ENCODE measurements at places on chromosomes 1 and 21.

GRCh38 chr1:20354610-20355009 lies 63.9 kb downstream of the VWA5B1 start:
- no peak for DNase-seq

DNA sequence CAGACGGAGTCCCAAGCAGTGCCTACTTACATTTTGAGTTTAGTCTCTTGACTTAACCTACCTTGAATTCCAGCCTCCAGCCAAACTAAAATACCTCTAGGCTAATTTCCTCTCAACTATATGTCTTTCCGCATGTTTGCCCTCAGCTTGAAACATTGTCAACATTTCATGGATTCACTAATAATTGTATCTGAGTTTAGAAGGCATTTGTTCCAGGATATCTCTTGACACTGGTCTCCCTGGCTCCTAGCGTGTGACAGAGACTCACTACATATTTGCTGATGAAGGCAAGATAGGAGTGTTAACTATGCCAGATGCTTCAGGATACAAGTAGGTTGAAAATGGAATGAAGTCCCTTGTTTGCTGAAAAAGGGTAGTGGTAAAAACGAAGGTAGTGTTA lies 136.1 kb downstream of the GREM2 start:
- DNase-seq: no peak

DNA sequence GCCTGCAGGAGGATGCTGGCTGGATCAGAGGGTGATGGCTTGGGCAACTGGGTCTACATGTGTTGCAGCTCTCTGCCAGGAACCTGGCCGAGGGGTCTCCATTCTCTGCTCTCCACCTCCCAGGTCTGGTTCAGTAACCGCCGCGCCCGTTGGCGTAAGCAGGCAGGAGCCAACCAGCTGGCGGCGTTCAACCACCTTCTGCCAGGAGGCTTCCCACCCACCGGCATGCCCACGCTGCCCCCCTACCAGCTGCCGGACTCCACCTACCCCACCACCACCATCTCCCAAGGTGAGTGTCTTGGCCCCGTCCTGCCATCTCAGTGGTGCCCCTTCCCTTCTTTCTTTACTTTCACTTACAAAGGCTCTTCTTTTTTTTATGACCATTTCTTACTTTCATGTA lies 69.9 kb downstream of the PAX7 start:
- DNase-seq: no peak

GRCh38 chr1:47803815-47804501 lies 193.2 kb downstream of the TRABD2B start:
- DNase-seq: no peak

DNA sequence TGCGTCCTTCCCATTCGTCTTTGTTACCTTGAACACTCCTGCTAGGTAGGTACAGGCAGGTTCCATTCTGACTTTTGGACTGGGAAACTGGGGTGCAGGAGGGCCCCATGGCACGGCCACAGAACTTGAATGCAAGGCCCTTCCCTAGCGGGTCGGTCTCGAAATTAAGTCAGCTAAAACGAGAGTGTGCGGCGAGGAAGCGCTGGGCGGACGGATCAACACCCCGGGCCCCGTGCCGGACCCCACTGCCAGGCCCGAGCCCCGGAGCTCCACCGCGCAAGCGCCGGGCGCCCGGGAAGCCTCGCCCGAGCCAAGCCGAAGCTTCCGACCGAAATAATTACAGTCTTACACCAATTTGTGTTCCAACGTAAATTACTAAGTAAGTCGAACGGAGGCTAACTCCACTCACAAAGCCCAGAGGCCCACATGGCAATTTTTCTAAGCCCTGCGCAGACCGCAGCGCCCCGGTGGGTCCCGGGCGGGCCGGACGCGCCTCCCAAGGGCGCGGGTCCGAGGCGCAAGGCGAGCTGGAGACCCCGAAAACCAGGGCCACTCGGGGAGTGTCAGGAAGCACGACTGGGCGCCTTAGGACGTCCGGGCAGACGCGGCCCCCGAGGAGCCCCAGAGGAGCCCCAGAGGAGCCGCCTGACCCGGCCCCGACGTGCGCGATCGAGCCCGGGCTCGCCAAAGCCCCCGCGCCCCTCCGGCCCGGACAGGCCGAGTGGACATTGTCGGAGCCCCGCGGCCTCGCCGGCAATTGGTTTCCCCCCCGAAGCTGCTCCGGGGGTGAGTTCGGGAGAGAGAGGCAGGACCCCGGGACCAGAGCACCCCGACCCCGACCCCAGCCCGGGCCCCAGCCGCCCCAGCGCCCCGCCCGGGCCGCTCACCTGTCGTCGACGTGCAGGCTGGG lies 624 bp downstream of the RIPK4 start:
- no peak for DNase-seq

DNA sequence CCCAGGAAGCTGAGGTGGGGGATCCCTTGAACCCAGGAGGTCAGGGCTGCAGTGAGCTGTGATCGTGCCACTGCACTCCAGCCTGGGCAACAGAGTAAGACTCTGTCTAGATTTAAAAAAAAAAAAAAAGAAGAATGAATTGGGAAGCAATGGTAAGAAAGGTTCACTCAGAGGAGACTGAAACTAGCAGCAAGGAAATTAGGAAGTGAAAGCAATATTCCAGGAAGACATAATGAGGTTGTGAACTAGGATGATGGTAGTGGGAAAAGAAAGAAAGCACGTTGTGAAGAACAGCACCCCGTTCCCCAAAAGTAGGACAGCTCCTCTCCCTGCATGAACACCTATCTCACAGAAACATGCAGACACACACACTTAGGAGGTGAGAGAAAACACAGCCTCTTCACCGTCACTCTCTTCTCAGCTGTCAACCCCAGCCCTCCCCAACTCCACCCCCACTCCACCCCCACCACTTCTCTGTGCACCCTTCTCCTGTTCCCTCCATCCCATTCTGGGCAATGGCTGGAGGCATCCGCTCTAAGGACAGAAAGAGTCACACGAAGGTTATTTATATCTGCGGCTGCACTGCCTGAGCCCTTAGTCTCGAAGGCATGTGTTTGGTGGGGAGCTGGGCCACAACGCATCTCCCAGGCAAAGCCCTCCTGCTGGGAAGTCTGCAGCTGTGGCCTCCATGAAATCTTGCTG lies 101.8 kb upstream of the LPGAT1 start:
- DNase-seq: no peak

- no peak for DNase-seq
Measured at GRCh38 chr1:15137809-15138208, 15.7 kb upstream of the TMEM51 start.

DNA sequence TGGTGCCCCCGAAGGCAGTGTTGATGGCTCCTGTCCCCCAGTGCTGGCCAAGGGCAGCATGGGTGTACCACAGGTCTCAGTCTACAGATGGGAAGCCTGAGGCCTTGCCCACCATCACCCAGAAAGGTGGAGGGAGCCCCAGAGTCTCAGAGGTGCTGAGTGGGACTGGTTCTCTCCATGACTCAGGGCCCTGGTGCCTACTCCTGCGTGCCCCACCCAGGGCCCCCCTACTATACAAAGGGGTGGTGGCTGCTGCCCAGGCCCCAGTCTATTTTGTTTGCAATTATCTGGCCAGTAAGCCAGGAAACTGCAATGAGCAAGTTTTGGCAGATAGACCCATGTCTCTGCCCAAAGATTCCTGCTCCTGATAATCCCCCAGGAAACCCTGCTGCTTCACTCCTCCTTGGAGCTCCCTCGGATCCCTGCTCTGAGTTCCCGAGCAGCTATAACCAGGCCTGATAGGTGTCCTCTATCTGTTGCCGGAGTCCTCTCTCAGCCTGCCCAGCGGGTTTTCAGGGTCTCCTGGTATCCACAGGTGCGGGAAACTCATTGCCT lies 41.7 kb downstream of the EDN2 start:
- DNase-seq: no peak

GRCh38 chr1:109532365-109533136 lies 7.1 kb upstream of the GPR61 start:
- peak; percentile 77 for DNase-seq

GRCh38 chr1:1806890-1807289 lies 28.6 kb upstream of the NADK start:
- no peak for DNase-seq

GRCh38 chr1:10897981-10898728 lies 101.7 kb upstream of the CASZ1 start:
- no peak for DNase-seq

DNA sequence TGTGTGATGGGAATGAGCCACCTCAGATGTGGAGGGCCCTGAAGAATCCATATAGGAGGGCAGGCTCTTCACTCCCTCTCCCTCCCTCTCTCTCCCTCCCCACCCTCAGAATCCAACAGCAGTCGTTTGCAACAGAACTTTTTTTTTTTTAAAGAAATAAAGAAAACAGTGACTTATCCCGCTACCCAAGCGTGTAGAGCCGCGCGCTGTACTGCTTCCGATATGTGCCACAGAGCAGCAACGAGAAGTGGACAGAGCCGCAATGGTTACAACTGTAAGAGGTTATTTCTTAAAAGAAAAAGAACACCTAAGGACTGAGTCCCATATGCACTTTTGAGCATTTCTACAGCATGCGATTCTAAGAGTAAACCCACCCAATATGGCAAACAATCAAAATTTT lies 7.4 kb upstream of the NADK start:
- no peak for DNase-seq

GRCh38 chr1:225825078-225825477 lies 15.2 kb downstream of the EPHX1 start:
- DNase-seq: no peak

GRCh38 chr1:207698822-207699483 lies 52.9 kb upstream of the CD46 start:
- peak; percentile 75 for DNase-seq

GRCh38 chr1:47469390-47469759 lies 31.5 kb downstream of the FOXD2 start:
- no peak for DNase-seq

GRCh38 chr1:2311184-2312032 lies 79.9 kb downstream of the MORN1 start:
- DNase-seq: peak; percentile 55

DNA sequence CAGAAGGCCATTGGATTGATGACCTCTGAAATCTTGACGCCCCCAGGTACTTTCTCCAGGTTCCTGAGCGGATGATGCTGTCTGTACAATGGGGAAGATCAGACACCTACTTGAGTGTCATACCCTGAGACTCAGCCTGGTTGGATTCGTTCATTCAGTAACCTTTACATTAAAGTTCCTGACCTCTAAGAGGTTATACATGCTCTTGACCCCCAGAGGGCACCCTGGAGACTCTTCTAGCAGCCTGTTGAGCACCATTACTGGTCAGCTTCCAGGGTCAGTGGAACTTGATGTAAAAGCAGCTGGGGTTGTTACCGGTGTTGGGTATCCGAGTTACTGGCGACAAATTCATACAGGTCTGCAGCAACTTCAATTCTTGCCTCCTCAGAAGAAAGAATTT lies 114.3 kb upstream of the ZNF678 start:
- peak; percentile 72 for DNase-seq

DNA sequence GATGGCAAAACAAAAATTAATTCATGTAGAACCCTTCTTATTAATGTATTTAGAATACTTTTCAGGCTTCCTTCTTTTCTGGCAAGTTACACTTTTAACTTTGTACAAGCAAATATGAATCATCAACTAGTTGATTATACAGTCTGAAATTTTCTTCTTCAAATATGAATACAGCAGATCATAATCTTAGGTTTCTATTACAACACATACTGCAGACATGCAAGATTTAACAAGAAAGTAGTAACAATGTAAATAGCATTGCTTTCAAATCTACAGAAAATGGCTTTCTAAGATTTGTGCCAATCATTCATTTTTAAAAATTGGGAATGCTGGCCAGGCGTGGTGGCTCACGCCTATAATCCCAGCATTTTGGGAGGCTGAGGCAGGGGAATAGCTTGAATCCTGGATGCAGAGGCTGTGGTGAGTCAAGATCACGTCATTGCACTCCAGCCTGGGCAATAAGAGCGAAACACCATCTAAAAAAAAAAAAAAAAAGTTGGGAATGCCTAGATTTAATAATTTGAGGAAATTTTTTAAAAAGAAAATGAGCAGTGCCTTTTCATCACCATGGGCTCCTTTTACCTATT lies 68.4 kb upstream of the DPYD start:
- no peak for DNase-seq

- no peak for DNase-seq
Measured at GRCh38 chr1:202250982-202251381, 57.4 kb downstream of the LGR6 start.

DNA sequence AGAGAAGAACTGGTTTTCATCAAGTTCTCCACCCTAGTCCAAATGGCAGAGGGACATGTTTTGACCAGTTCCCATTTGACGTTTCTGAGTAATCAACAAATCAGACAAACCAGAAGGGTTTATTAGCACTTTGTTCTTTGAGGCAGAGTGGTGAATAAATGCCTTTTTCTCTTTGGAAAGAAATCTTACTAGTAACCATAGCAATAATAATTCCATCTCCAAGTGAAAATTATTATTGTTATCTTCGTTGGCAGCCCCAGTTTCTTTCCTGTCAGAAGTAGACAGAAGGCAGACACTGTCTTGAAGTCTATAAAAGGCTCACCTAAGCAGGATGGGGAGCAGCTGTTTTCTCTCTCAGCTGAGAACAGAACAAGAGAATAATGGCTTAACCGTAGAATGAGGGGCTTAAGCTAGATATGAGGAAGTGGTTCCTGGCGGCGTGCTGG lies 391.6 kb downstream of the PBX1 start:
- no peak for DNase-seq

Data from NT2/D1 (cell line).